NCI-H446 (cell line): ENCODE measurements at places on chromosomes 2 and 18.

DNA sequence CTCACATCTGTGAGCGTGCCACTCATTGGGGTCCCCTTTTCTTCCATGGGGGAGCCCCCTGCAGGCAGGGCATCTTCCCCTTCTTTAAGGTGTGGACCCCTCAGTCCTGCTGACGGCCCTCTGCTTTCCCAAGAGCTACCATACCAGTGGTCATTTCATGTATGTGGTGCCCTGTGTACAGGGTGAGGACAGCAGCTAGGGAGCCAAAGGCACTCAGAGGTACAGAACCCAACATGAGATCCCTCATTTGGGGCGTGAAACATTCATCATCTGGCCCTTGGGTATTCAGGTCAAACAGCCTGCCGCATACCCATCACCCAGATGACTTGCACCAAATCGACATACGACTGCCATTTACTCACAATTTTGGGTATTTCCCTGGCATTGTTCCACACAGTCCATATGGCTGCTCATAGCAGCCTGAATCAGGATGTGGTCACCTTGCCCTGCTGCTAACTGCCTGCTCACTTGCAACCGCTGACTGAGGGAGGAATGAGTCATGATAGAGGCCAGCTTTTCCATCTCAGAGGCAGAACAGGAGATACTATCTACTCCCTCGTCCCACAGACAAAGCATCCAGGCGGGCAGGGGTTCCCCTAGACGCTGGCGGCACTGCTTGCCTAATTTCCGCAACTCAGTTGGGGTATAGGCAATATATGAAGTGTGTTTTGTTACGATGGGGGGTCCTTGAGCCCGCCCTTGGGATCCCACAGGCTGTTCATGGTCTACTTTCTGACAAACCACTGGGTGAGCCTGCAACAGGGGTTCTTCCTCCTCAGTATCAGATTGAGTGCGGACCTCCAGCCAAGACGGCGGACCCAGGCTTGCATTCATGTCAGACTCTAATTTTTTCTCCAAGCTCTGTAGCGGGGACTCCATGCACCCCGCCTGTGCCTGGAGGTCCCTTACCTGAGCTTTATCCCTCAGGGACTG lies 228.6 kb downstream of the SATB2 start:
- no peak for DNase-seq

DNA sequence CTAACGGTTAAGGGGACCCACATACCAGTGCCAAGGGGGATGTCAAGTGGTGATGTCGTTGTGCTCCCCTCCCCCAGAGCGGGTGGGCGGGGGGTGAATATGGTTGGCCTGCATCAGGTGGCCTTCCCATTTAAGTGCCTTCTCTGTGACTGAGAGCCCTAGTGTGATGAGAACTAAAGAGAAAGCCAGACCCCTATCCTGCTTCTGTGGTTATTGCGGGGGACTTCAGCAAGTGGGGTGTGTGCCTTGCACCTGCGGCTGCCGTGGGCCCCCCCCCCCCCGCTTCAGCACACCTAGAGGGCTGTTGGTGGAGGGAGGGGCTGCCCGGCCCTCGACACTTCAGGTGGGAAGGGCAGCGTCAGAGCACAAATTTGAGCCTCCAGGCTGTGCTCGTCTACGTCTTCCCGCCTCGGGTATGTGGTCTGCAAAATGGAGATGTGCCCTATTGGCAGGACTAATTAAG lies 6.1 kb downstream of the CTDSP1 start:
- no peak for DNase-seq

- DNase-seq, result no peak
These were observed 364.2 kb downstream of the CLIP4 start for GRCh38 chr2:29479401-29479800.

DNA sequence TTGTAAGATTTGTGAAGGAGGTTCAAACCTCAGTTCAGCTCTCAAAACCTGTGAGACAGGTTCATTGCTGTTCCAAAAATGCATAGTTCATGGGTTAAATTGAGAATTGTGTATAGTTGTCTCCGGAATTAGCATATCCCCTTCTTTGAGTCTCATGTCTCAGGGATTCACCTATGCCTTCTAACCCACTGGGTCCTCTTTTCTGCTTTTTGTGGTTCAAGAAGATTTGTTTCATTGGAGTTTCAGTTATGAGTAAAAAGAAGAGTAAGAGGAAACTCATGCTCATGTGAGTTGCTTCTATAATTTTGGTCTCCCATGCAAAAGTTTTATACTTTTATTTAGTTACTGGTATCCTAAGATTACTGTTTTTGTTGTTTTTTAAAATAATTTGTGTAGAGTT lies 1219.8 kb upstream of the ZEB2 start:
- DNase-seq, result no peak

DNA sequence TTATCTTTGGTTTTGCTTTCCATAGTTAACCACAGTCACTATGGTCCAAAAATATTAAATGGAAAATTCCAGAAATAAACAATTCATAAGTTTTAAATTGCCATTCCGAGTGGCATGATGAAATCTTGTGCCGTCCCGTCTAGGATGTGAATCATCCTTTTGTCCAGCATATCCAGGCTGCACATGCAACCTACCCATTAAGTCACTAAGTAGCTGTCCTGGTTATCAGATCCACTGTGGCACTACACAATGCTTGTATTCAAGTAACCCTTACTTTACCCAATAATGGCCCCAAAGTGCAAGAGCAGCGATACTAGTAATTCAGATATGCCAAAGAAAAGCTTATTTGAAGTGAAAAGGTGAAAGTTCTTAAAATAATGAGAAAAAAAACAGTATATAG lies 10.7 kb downstream of the USP34 start:
- DNase-seq, result no peak

DNA sequence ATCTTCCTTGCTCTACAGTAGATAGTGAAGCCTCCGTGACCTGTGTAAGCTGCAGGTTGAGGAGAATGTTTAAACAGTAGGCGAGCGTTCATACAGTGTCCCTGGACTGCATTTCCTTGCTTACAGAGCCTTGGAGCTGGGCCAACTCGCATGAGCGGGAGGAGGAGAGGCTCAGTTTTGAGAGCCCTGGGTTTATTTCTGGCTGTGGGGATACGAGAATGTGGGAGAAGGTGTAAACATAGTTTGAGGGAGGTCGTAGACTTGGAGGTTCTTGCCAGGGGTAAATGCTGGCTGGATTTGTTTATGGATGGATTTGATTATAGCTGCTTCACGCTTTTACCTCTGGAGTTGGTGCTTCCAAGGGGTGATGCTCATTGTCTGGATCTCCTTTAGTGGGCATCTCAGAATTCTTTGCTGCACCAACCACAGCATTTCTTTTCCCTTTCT lies 20.8 kb downstream of the CRIM1 start:
- peak; percentile 75 for DNase-seq

DNA sequence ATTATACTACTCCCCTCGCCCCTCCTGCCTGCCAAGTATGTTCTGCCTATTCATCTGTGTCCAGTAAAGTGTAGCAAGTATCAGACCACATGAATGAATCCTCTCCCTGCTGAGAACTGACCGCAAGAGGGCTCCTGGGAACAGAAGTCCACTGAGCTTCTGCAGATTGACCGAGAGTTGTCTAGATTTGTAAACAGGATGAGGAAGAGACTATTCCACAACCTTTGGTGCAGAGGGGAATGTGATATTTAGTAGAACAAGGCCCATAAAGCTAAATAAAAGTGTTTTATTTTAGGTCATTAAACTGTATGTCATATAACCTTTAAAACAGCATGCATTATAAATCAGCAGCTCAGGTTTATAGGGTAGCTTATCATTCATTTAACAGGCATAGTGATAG lies 377.0 kb downstream of the DCC start:
- no peak for DNase-seq

DNA sequence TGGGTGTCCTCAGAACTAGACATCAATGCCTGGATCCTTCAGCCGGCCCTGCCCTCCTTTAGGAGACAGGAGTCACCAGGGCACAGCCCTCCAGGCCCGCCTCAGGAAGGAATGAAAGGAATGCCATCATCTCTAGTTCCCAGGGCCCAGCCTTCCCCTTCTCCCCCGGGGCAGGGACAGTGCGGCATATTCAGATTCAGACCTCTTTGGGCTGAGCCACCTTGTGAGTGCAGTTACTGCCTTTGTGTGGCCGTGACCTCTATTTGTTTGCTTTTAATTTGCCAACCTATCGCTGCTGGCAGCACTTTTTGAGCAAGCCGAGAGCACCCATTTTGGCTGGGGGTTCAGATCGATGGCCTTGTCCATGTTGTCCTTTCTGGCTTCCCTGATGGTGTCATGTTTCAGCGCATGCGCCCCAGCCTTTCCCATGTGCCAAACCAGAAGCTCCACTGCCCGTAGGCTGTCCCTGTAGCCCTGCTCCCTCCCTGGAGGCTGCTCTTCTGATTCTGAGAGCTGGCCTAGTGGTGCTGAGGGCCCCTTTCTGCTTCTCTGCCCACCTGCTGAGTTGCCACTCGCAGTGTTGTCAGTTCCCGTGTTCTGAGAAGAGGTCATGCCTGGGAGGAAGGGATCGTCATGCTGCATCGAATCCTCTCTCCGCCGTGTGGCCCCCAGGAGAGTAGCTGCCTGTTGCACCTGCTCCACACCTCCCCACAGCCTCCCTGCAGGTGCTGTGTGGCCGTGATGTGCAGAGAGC lies 10.9 kb downstream of the ANKRD23 start:
- no peak for DNase-seq

GRCh38 chr18:55634545-55634944 lies 46.6 kb upstream of the TCF4 start:
- no peak for DNase-seq
